ENCODE measurements at places on chromosomes 2 and 18.

GRCh38 chr2:70931376-70932000, 4.2 kb upstream of the ATP6V1B1 start:
- DNase-seq = no peak

DNA sequence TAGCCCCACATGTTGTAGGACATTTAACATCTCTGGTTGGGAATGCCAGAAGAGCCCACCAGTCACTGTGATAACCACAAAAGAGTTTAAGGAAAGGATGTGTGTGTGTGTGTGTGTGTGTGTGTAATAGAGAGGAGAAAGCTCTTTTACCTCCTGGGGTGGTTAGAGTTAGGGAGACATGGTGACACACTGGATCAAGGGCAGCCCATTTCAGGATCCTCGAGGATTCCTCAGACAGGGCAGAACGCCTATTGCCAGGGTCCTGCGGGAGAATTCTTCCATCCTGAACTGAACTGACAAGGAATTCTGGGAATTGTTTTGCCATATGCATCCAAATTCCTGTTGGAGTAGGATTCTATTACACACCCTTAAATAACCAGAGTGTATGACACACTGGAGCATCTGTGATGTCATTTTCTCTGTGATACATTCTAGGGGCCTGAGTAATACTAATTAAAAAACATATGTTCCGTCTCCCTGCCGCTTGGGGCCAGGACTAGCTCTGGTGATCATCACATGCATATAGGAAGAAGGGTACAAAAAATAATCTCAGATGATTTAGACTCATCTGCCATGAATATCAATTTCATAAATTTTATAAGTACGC, 156.4 kb upstream of the MMADHC start:
- DNase-seq = no peak

DNA sequence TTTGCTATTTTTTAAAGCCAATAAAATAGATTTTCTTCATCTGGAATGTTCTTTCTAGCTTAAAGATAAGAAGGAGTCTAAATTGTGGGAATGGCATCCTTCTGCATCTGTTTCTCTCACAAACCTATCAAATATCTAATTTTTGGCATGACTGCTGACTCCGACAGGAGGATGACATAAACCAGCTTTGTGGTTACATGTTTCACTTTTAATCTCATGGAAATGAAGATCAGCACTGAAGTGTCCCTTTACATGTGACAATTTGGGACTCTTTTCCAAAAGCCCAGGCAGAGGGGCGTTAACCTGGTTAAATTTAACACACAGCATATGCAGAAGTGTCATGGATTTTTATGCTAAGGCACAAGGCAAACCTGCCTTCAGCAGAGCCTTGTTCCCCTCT, 694.7 kb downstream of the ARHGAP15 start:
- DNase-seq = no peak

DNA sequence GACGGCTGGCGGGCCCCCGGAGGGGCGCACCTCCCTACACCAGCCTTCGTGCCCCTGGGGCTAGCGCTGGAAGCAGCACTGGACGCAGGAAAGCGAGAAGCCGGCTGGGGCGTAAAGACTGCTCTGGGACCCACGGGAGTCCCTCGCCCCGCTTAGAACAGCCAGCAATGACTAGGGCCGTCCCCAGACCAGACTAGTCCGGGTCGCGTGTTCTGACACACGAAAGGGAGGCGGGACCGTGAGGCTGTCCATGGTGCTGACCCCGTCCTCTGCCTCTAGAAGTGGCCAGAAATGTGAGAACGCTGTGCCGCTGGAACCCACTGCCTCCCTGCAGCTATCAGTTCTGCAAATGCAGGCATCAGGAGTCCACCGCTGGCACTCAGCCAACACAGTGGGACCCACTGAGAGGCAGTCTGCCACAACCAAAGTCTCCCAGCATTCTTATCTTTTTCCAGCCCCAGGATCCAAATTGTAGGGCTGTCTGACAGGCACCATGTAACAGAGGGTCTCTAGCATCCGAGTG, at the start of gene UCN:
UCN (minus strand) TSS at position 87 of the 523 bp plus-strand sequence. CDS start 550 bp downstream, outside the sequence.
- no peak for DNase-seq

DNA sequence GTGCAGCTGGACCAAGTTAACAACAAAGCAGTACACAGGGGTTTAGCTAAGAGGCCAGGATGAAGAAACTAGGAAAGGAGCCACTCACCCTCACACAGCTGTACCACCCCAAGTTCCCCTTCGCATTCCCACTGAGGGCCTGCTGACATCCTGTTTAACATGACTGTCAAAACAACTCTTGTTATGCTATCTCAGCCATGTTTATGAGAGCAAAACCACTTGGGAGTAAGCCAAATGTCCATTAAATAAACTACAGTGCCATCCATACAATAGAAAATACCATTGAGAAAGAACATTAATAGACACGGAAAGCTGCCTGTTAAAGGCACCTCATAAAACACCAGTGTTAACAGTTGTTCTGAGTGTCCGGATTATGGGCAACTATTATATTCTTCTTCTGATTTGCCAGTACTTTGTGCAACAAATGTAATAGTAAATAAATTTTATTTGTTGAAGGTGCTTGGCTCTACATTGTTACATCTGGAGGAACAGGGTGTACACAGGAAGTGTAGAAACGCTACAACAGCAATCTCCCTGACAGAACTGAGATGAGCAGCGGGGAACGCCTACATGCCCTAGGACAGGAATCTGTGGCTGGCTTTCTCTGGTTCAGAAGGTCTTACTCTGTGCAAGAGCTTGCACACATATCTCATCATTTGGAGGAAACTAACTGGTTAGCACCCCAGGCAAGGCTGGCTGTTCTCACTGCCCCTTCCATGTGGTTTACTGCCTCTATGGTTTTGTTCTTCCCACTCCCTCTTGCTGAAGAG, 85.6 kb downstream of the EHD3 start:
- DNase-seq = peak; percentile 13

DNA sequence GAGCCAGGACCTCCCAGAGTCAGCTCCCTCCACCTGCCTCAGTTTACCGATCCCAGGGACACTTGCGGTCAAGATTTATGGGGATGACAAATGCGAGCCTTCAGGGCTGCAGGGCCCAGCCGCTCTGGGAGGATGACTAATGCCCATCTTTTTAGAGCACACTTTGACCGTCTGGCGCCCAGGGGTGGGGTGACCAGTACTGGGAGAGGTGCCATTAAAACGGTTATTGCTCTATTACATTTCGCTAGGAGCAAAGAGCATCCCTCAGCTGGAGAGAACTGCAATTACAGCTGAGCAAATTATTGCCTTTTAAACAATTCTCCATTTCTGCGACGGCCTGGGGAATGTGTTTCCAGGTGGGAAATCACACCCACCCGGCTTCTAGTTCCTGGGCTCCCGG, 42.6 kb upstream of the HPCAL1 start:
- DNase-seq = no peak

DNA sequence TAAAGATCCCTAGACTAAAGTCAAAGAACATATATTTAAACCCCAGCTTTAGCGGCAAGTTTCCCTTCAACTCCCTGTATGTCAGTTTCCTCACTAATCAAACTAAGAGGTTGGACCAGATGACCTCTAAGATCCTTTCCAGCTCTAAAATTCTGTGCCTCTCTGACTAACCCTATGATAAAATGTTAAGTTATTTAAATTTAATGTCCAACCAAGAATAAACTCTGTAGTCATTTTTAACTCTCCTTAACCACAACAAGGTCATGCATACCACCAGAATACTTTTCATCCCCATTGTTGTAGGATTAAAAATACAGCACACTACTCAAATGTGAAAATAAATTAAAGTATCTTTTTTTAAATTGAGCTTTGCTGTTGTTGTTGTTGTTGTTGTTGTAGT, 5.2 kb upstream of the PDE1A start:
- no peak for DNase-seq

GRCh38 chr2:164719996-164720941, 99.0 kb upstream of the GRB14 start:
- DNase-seq = no peak

- DNase-seq = no peak
Measured at GRCh38 chr18:4060427-4061281, 394.5 kb downstream of the DLGAP1 start.

- no peak for DNase-seq
Measured at GRCh38 chr18:43507842-43508481, 230.7 kb upstream of the SYT4 start.

DNA sequence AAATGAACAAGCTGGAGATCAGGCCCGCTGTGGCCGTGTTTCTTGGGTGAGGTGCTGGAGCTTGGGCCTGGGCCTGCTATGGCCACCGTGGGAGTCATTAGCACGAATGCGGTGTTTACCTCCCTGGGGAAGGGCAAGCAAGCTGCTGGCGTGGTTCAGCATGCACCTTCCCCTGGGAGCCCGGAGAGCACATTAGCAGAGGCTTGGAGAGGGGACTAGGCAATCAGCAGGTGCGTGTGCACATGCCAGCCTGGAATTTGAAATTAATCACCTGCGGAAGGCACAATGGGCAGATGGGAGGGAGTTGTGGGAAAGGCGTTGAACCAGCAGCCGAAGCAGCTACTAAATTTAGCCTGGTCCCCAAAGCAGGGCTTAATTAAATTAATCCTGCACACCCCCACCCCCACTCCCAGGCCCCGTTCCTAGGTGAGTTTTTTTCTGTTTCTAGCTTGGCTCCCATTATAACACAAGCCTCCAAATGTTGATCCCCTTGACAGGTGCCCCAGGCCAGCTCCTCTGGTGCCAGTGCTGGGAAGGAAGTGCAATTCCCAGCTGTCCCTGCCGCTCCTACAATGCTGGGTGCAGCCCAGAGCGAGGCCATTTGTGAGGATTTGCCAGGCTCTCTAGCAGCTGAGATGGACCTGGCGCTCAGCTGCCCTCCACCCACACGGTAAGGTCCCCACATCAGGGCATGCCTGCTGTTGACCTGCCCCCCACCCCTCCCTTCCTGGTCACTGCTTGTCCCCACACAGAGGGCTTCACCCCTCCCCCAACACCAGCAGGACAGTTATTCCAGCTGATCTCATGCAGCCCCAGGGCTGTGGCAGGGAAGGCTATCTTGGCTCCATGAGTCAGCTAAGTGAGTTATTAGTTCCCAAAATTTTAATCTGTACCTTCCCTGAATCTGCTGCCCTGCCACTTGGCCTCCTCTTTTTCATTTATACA, 115.0 kb downstream of the ZBTB7C start:
- DNase-seq = no peak

DNA sequence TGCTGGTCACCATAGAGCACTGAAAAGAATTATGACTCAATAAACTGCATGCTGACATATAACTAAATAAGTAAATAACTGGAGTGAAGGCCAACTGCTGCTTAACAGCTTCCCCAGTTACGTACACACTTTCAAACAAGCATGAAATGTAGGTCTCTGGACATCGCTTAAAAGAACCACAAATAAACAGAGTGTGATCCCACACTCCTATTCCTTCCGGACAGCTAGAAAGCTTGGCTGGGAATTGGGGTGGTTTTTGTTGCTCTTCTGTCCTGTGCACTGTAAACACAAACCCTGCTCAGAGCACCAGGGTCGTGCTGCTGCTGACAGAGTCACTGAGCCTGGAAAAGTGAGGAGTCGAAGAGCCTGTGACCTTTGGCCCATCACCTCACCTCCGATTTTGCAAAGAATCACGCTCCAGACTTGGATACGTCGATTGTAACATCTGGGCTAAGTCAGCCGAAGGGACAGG, 162.7 kb upstream of the NT5C1B start:
- DNase-seq = no peak

DNA sequence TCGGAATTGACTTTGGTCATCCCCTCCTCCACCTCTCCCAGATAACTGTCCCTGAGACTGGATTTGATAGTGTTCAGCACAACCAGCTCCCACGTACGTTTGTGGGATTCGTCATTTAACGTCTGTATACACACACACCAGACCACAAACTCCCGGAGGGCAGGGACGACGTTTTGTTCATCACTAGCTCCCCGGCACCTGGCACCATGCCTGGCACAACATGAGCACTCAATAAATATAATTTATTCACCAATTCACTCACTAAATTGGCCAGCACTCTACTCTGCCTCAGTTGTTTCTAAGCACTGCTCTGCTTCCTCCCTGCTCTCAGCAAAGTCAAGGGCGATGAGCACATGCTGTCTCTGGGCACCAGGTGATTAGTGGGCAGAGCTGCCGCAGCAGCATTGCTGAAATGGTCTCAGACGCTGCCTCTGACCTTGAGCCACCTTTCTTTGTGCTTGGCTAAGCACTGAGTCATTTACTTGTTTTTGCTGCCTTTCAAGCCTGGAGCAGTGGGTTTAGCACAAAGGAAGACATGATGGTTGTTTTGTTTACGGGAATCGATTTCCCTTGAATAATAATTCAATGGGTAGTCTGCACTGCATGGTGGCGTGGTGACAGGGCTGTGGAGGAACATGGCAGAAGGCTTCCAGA, 19.3 kb upstream of the LOXHD1 start:
- no peak for DNase-seq

DNA sequence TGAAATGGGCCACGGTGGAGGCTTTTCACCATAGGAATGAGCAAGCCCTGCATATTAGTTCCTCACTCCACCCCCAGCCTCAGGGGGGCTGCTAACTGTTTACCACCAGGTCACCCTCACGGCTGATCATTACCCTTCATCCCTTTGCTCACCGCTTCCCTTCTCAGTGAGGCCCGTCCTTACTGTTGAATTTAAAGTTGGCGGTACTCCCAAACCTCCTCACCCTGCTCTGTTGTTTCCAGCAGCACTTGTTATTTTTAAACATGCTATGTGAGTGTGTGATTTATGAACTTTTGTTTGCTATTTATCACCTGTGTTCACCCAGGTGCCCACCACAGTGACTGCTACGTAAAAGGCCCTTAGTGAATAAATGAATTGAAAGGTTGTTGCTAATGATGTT, 243.6 kb downstream of the ZNF407 start:
- DNase-seq = no peak

DNA sequence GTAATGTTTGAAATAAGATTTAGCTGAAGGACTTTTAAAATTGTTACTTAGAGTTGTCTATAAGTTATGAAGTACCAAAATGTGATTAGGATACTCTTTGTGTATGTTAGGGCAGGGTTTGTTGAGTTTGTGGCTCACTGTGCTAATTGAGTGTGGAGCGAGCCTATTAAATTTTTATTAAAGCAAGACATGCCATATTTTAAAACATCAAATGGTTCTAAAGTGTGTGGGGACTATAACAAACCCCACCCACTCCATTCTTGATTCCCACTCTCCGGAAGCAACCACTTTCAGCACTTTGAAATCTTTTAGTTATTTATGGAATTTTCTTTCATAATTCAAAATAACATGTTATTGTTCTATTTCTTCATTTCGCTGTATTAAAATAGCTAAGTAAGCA, 1.8 kb downstream of the HNMT start:
- DNase-seq = no peak

GRCh38 chr2:98801286-98801685, 70.4 kb upstream of the MGAT4A start:
- no peak for DNase-seq

DNA sequence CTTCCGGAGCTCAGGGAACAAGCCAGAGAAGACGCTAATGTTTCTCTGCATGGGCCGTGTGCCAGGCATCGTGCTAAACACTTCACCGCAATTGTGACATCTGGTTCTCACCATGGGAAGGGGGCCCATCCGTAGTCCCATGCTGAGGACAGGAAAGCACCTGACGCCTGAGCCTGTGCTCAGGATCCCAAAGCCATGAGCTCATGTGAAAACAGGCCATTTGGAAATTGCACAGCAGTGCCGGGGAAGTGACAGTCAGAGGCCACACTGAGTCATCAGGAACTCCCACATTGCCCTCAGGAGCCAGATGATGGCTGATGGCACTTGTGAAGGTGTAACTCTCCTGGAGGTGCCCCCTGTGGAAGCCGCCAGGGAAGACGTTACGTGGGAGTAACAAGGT, 141.0 kb downstream of the INHBB start:
- no peak for DNase-seq

- DNase-seq = no peak
Measured at GRCh38 chr2:19748711-19749506, 152.9 kb downstream of the TTC32 start.
